ENCODE measurements at places on chromosomes 6 and 20.
A peak's percentile ranks its signal among the peaks of the same experiment; 100 is the strongest.

DNA sequence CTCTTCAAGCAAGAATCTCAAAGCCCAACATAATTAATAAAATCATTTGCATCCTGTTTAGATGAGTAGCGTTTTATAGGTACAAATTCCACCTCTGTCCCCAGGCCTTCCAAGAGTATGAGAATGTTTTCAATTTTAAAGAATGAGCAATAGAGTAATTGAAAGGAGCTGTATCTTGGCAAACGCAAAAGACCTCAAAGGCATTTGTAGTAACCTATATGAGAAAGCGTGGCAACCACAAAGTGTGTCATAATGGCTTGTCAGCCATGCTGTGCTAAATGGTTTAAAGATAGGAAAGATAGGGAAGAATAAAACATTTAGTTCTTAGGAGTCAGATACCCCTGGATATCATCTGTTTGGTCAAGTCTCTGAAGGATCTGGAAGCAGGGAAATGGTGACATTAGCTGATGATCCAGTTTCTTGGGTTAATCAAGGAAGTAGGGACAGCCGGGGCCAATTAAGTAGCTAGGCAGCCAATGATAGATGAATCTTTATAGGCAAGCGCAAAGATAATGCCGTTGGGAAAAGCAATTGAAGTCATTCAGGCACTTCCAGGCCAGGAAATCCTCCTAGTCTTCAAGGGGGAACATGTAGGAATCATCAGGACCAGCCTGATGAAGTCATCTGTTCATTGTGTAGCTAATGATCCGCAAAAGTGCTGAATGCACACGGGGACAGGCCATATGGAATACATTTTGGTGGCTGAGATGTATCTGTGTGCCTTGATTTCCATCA, 71.5 kb upstream of the ISM1 start:
- no peak for DNase-seq

- DNase-seq, result peak; percentile 34
These were observed 734 bp downstream of the TPBG start for GRCh38 chr6:82364087-82365015.

DNA sequence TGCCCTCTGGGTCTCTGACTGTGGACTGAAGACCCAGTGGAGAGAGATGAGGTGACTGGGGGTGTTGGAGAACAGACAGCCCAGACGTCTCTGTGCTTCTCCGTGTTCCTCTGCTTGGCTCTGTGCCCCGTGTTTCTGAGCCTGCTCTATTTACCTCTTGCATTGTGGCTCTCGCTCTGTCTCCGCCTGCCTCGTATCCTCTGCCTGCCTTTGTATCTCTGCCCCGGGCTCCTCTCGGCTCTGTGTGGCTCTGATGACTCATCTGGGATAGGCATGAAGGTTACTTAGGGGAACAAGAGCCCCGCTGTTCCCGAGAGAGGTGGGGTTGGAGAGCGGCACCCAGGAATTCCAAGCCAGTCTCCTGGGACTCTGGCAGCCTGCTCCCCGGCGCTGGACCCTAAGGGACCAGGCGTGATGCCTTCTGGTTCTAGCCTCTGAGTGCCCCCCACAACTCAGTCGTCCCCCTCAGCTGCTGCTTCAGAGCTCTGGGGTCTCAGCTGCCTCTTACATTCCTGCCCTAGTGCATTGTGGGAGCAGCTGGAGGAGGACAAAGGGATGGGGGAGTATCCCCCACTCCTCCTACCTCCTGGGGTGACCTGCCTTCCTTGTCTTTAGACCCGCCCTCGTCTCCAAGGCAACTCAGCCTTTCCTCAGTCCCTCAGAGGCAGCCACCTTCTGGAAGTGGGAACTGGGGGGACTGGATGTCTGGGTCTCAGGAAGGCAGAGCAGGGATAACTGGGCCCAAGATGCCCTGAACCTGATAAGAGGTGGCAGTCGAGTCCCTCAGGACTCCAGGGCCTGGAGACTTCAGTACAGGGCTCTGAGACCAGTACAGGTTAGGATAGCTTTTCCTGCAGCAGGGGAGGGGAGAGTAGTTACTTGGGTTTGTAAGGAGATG, 1.9 kb downstream of the DDR1 start:
- peak; percentile 46 for DNase-seq

- no peak for DNase-seq
These were observed 54.5 kb upstream of the TENT5A start for GRCh38 chr6:81806793-81807565.

- DNase-seq, result no peak
These were observed 3.1 kb downstream of the FYN start for GRCh38 chr6:111870051-111870741.

DNA sequence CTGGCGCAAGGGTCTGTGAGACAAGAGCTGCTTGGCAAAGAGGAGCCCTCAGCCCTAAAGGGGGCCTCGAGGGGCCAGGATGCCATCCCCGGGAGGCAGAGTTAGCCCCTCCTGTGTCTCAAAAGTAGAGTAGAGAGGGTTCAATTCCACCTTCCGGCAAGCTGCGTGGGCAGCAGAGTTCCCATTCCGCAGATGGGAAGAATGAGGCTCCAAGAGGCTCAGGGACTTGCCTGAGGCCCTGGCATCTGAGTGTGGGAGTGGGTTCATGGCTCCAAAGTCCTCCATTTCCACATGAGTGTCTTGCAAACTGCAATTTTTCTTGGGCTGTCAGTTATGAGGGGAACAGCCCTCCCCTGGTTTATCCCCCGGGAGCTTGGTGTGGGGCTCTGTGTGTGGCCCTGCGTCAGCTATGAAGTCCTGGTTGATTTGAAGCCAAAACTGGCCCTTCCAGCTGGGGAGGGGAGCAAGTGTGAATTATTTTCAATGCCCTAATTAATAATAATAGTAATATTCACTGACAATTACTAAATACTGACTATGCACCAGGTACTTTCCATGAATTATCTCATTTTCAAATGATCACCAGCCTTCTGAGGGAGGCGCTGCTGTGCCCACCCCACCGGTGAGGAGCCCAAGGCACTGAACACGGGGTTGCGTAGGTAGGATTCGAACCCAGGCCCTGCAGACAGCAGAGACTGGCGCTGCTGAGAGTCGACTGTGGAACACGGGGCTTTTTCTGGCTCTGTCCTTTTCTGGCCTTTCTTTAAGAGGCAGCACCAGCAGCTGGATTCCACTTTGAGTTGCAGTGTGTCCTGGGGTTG, 153.0 kb upstream of the PTPN1 start:
- no peak for DNase-seq

DNA sequence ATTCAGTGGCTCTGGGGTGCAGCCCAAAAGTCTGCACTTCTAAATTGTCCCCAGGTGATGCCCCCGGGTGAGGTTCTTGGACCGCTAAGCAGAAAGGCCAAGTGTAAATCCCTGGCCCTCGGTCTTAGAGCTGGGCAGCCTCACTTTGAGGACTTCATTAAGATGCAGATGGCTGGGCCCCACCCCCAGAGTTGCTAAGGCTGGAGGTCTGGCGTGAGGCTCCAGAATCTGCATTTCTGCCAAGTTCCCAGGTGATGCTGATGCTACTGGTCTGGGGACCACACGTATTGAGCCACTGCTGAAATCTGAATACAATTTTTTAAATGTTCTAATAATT, 735 bp upstream of the SLC23A2 start:
- peak; percentile 10 for DNase-seq

DNA sequence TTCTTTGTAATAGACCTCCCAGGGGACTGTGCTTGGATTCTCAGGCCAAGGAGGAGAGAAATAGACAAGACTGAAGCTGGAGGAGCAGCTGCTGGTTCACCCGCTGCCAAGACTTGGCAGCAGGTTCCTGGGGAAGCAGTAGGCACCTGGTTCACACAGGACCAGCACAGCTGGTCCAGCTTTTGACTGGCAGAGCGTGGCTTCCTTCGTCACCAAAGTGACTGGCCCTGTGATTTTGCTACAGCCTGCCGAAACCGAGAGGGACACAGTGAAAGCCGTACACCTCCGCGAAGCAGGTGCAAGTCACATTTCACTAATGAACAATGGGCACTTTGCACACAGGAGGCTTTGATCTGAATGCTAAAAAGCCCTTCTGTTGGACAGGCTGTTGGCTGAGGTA, 199.0 kb downstream of the RNF144B start:
- DNase-seq, result no peak

- DNase-seq, result no peak
These were observed 187.9 kb upstream of the COL21A1 start for GRCh38 chr6:56435326-56435725.

- no peak for DNase-seq
These were observed 113.6 kb upstream of the IFNGR1 start for GRCh38 chr6:137332637-137333280.

DNA sequence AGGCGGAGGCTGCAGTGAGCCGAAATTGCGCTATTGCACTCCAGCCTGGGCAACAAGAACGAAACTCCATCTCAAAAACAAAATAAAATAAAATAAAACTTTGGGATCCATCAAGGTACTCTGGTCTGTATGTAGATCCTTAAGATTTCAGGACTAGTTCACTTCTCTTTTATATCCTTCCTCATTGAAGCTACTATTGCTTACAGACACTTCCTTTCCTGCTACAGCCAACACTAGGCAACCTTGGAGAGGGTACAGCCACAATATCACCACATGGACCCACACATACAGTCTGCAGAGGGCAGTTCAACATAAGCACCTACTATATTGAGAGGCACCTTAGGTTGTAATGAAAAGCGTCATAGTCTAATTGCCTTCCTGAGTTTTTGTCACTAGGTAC, 113.3 kb downstream of the ATXN1 start:
- DNase-seq, result no peak

DNA sequence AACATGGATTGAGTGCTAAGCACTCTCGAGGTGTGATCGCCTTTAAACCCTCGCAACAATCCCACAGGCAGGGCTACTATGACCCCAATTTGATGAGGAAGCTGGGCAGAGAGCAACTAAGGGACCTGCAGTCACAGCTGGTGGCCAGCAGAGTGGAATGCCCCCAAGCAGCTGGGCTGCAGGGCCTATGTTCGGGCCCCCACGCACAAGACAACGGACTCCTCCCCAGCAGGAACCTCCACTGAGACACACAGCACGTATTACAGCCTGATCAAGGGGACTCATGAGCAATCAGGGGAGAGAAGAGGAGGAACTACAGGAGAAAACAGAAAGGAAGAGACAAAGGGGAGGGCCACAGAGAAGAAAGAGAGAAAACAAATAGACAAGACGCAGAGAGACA, 21.7 kb downstream of the CST7 start:
- no peak for DNase-seq

DNA sequence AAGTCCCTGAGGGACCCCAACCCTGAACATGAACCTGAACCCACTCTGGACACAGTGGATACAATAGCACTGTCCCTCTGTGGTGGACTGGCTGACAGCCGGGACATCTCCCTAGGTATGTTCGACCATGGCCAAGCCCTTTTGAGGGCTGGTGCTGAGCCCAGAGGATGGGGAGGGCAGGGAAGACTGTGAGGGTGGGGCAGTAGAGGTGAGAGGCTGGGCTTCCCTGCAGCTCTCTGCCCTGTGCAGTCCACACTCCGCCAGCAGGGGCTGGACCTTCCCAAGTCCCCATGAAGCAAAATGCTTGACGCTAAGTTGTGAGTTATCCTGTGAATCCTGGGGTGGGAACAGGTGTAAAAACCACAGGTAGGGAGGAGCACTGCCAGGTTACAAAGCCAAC, 11.5 kb downstream of the LPIN3 start:
- DNase-seq, result no peak

DNA sequence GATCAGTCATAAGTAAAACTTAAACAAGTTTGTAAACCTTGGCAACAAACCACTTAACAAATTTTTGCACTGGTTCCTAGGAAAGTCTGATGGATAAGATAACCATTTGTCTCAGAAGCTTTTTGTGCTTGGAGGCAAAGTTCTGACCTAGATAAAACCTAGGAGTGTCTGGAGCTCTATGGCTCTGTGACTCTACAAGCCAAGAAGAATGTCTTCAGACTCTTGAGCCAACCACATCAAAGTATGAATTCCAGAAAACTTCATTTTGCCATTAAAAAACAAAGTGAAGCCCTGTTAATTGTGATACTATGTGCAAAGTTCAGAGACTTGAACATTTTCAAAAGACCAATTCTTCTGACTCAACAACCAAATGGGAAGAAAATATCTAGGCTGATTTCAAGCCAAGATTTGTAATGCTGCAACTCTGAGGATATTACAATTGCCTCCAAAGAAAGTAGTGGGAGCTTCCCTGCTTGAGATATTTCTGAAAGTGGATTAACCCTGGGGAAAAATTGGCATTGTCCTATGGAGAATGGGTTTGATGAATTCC, 158.1 kb upstream of the FOXQ1 start:
- DNase-seq, result no peak

DNA sequence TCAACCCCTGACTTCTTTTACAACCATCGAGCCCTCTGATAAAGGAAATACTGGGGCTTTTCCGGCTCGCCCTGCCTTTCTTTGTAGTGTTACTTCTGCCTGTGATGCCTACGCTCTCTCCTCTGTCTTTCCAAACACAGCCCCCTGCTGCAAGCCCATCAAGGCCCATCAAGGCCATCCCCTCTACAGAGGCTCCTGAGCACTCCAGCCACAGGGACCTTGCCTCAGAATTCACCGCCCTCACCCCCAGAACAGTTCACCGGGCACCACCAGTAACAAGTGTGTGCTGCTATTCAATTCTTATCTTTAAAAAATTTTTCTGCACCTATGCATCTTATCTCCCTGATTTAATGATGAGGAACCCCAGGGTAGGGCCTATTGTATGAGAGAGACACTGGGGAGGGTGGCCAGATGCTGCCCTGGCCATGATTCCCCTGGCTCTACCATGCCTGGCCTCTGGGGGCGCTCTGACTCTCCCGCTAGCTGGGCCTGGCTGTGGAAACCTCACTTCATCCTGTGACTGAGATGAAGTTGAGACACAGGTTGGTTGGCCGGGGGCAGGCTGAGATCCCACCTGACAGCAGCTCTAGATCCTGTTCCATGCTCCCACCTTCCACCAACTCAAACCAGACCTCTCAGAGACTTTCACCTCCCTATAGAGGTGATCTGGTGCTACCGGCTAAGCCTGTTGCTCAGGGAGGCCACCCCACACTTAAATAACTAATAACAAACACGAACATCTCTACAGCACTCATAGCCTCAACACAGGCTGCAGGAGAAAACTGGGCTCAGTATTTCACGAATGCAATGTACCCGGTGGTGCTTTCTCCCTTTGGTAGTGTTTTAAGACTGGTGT, 19.2 kb upstream of the GLP1R start:
- peak; percentile 69 for DNase-seq

- DNase-seq, result no peak
These were observed 233.5 kb downstream of the GMPR start for GRCh38 chr6:16471910-16472297.

- DNase-seq, result no peak
These were observed 1374.4 kb upstream of the GJE1 start for GRCh38 chr6:140758169-140758877.

GRCh38 chr6:84752118-84752850, 12.1 kb downstream of the TBX18 start:
- no peak for DNase-seq

- no peak for DNase-seq
These were observed 122.1 kb upstream of the DOK5 start for GRCh38 chr20:54353292-54353691.

GRCh38 chr20:34896086-34896621, 19.7 kb downstream of the ACSS2 start:
- no peak for DNase-seq

DNA sequence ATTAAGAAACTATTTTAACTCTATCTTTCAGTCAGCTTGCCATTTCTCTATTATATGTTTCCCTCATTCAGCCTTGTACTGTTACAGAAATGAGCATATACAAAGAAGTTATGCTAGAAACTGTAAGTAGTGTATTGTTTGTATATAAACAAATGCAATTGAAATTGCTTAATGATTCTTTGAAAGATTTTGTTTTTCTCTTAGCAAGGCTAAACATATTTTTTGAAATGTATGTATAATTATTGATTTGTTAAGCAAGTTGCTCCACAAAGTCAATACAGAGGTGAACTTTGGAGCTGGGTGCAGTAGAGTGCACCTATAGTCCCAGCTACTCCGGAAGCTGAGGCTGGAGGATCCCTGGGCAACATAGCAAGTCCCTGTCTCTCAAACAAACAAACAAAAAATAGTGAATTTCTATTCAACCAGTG, 253.6 kb downstream of the RNGTT start:
- no peak for DNase-seq

Data from stimulated activated CD4-positive, alpha-beta T cell treated with anti-CD3 and anti-CD28 coated beads, Interleukin-15, amount 100 ng/mL, for 24 hours (primary cell).